ENCODE measurements at places on chromosomes 16 and 17. TPM values are rescaled to one million over a fixed set of nuclear protein-coding genes. Genes with fewer than 3 reads are reported as not detected.
A peak's percentile ranks its signal among the peaks of the same experiment; 100 is the strongest.

DNA sequence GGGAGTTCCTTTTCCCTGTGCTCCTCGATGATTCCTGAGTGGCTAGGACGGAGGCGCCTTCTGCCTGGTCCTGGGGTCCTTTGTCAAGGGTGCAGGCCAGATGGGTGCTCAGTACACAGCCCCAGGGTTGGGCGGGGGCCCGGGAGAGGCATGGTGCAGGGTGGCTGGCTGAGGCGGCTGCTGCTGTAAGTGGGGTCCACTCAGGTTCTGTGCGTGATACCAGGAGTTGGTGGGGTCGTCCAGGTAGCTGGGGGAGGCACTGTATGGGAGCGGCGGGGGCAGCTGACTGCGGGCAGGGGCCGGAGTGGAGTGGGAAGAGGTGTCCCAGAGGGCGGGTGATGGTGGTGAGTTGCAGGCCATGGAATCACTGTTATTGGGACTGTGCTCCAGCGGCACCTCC, 3.6 kb downstream of the DLX3 start:
- no peak for DNase-seq
- H3K4me1 ChIP-seq = peaks cover 25% of the 10 kb centered on the region
- H3K36me3 ChIP-seq = no peaks in the 10 kb centered on the region
- H3K4me3 ChIP-seq = no peak overlapping the region

GRCh38 chr16:48481211-48481610, 96.0 kb upstream of the SIAH1 start:
- no peak for DNase-seq
- peaks cover 3% of the 10 kb centered on the region for H3K36me3 ChIP-seq
- H3K27ac ChIP-seq = no peak overlapping the region

GRCh38 chr16:68088130-68088972, 3.2 kb downstream of the NFATC3 start:
- H3K36me3 ChIP-seq = no peaks in the 10 kb centered on the region
- peaks cover 43% of the 10 kb centered on the region for H3K4me1 ChIP-seq
- DNase-seq = no peak
- no peaks in the 10 kb centered on the region for H3K27me3 ChIP-seq

GRCh38 chr17:78089576-78090281, 38.8 kb downstream of the TMC6 start:
- no peaks in the 10 kb centered on the region for H3K4me1 ChIP-seq
- H3K27ac ChIP-seq = no peak overlapping the region

Gene NXPH3
- 1.1 TPM for total RNA-seq

DNA sequence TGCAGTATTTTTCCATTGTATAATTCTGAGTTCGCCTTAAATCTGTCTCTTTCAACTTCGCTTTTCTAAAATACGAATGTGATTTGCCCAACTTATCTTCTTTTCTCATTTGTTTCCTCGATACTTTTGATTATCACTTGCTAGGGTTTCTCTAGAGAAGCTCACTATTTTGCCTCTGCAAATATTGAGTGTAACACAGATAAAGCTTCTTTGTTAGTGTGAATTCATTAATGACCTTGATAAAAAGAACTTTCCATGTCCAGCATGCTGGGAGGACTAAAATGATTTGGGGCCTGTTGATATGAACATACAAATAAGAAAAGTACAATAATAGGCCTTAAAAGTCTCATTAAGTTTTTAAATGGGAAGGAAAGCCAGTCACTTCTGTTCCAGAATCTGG, 303.3 kb downstream of the MAP2K6 start:
- no peak for DNase-seq
- H3K4me1 ChIP-seq = peaks cover 14% of the 10 kb centered on the region

DNA sequence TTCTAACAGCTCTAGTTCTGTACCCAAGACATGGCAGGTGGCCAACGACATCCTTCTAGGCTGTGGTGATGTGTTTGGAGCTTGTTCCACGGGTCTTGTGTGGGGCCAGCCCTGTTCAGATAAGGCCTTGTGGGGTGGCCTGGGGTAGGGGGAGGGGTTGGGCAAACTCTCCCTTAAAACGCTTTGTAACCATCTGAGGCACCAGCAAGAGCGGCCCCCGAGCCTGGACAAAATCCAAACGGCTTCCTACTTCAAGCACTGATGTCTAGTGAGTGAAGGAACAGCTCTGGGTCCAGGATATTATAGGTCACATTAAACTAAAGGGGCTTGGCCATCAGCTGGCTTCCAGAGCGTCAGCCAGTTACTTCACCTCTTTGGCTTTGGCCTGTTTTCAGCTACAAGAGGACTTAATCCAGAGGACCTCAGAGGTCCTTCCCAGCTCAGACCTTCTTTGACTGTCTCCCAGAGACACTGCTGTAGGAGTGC, 11.9 kb downstream of the SERPINF1 start:
- H3K4me3 ChIP-seq = no peak overlapping the region
- no peaks in the 10 kb centered on the region for H3K36me3 ChIP-seq
- no peak overlapping the region for H3K27ac ChIP-seq
- H3K4me1 ChIP-seq = peaks cover 11% of the 10 kb centered on the region

Gene CLEC3A
- total RNA-seq = not detected

DNA sequence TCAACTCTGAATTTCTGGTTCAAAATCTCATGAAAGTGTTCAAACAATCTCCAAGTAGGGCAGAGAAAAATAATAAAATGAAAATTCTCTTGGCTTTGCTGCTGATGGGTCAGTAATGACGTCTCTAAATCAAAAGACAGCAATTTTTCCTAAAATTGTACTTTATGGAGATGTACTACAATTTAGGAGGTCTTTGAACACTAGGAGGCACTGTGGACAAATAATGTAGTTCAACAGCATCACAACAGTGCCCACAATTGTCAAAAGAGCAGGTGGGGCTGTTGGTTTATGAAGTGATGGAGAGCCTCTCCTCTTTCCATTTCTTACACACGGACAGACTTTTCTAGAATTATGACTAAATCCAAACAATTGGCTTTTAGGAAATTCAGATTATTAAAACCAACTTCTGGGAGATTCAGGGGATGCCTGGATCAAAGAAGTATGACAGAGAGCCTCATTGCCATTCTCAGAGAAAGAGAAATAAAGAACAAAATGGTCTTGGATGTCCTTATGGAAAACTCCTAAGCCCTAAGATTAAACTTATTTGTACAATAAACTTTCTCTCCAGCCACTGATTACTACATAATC, 23.8 kb downstream of the EZH1 start:
- peak; percentile 18 for DNase-seq
- peaks cover 7% of the 10 kb centered on the region for H3K36me3 ChIP-seq
- no peak overlapping the region for H3K27ac ChIP-seq
- no peaks in the 10 kb centered on the region for H3K4me1 ChIP-seq
- no peaks in the 10 kb centered on the region for H3K27me3 ChIP-seq

DNA sequence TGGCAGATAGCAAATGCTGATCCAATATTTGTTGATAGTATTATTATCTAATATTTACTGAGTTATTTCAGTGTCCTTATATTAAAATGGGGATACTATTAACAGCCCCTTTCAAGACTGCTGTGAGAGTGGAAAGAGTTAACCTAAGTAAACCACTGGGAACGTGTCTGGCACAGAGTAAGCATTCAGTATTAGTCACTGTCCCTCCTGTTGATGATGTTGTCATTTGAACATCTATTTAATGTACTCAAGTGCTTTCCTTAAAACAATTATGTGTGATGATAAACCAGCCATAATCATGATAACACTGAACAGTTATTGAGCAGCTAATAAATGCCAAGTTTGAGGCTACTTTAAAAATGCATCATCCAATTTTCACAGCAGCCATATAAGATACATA, 135.7 kb upstream of the XYLT1 start:
- DNase-seq = no peak
- peaks cover 24% of the 10 kb centered on the region for H3K27me3 ChIP-seq
- no peak overlapping the region for H3K27ac ChIP-seq

- no peaks in the 10 kb centered on the region for H3K27me3 ChIP-seq
- H3K4me3 ChIP-seq = peak overlapping the region; percentile 3
- peaks cover 9% of the 10 kb centered on the region for H3K36me3 ChIP-seq
Measured at GRCh38 chr17:14325618-14326167, 24.8 kb downstream of the HS3ST3B1 start.

Gene SEZ6L2
- 9.3 TPM for total RNA-seq

GRCh38 chr17:71482625-71483024, 638.2 kb upstream of the SOX9 start:
- DNase-seq = no peak
- H3K27me3 ChIP-seq = no peaks in the 10 kb centered on the region
- H3K4me1 ChIP-seq = no peaks in the 10 kb centered on the region

DNA sequence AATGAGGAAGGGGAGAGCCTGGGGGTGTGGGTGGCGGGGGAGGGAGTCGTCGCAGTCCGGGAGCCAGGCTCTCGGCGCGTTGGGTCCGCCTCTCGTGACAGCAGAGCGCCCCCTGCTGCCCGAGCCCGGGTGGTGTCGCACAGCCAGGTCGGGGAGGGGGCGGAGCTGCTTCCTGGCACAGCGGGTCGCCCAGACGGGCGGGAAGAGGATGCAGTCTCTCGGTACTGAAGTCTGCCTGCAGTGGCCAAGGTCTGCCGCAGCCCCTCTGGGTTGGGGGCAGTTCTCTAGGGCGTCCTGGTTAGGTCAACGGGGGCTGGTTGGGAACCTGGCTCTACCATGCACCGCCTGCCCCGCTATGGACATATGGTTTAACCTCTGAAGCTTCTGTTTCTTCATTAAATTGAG, 38.2 kb upstream of the CCDC182 start:
- no peaks in the 10 kb centered on the region for H3K36me3 ChIP-seq
- no peak overlapping the region for H3K27ac ChIP-seq
- peaks cover 21% of the 10 kb centered on the region for H3K4me1 ChIP-seq

GRCh38 chr17:38939987-38940386, 14.6 kb downstream of the LASP1NB start:
- H3K4me1 ChIP-seq = no peaks in the 10 kb centered on the region
- H3K4me3 ChIP-seq = no peak overlapping the region
- no peak overlapping the region for H3K27ac ChIP-seq
- H3K27me3 ChIP-seq = peaks cover 14% of the 10 kb centered on the region

Gene ACAP1
- 1.3 TPM for total RNA-seq

Gene EFCAB5
- 0.30 TPM for total RNA-seq

DNA sequence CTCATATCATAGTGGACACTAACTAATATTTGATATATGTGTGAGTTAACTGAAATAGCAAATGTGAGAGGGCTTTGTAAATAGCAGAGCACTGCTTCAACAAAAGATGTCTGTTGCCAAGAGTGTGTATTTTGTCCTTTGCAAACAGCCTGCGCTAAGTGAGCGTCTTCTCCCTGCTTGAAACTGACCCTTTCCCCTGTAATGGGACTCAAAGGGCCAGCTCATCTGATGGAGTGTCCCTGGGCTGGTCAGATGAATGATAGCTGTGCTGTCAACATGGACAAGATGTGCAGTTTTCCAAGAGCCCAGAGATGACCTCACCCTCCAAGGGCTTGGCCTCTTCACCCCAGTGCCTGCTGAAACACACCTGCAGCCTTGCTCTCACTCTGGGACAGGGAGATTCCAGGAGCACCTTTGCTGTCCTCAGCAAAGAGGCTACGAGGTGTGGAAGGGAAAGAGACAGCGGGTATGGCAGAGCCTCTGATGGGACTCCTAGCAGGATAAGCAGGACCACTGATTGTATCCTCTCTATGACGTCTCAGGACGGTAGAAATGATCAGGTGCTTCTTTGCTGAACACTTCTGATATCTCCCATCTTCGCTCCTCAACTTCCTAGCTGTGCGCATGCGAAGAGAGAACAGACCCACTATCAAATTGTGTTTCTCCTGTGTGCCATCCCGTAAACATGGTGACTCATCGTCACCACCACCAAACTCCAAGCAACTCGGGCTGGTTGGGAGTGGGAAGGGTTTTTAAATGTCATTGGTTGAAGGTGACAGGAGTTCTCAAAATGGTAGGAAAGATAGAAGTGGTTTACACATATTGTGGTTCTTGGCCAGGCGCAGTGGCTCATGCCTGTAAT, 35.8 kb upstream of the TBX2 start:
- H3K27me3 ChIP-seq = no peaks in the 10 kb centered on the region
- no peaks in the 10 kb centered on the region for H3K36me3 ChIP-seq
- H3K4me1 ChIP-seq = peaks cover 25% of the 10 kb centered on the region

GRCh38 chr16:84753412-84754326, 53.9 kb downstream of the USP10 start:
- H3K4me3 ChIP-seq = no peak overlapping the region
- H3K36me3 ChIP-seq = no peaks in the 10 kb centered on the region

Gene GGA3
- 57.2 TPM for total RNA-seq

DNA sequence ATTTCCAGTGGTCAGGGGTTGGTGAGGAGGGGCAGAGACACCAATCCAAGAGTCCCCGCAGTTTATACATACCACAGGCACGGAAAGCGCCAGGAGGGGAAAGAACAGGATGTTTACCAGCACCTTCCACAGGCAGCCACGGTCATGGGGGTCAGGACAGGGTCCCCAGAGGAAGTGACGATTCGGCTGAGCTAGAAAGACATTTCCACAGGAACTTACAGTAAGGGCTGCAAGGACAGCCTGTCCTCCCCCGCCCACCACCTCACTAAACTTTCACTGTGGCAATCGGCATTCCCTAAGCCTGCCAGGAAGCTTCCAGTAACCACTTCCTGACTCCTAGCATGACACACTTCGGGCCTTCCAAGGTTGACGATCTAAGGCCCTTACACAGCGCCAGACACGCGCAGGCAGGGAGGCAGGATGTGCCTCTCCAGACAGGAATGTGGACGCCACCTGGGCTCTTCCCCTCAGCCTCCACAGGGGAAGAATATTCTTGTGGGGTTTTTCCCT, 1.2 kb upstream of the MT2A start:
- DNase-seq = no peak
- H3K27ac ChIP-seq = no peak overlapping the region
- no peaks in the 10 kb centered on the region for H3K36me3 ChIP-seq

Gene NR1D1
- total RNA-seq = 2.5 TPM

DNA sequence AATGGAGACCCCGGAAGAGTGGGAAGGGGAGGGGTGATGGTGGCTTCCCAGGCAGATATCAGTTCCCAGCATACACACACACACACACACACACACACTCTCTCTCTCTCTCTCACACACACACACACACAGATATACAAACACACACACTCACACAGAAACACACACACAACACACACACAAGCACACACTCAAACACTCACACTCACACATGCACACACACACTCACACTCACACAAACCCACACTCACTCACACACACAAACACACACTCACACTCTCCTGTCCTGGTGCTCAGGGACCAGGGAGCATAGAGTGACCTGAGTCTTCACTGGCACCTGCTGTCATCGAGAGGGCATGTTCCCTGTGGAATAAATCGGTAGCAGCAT, 5.6 kb downstream of the CA4 start:
- H3K27me3 ChIP-seq = peaks cover 65% of the 10 kb centered on the region
- H3K4me3 ChIP-seq = no peak overlapping the region
- H3K4me1 ChIP-seq = peaks cover 11% of the 10 kb centered on the region

DNA sequence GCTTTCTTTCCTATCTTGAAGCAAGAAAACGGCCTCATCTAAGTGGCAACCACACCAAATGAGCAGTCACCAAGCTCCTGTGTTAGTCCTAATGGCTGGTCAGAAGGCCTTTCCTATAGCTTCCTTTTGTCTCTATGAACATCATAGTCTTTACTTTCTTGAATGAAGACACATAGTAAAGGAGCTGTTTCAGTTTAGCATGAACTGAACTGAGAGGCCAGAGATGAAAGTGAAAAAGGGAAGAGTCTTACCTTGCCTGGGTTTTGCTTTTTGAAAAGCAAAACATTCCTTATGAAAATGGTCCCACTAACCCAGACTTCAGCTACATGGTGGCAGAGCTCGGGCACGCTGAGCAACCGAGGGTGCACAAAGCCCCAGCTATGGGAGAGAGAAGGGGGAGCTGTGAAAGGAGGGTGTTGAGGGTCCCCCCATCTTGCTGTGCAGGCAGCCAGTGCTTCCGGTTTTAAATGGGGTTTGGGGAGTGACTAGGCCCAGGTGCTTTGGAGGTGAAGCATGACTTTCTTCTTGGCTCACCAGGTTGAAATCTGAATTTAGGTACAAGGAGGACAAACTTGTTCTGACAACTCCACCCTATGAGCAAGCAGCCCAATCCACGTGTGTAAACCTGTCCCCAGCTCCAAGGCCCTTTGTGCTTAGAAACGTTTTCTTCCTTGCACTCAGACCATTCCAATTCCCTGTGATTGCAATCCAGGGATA, 9.1 kb upstream of the PSMC3IP start:
- peaks cover 5% of the 10 kb centered on the region for H3K36me3 ChIP-seq
- DNase-seq = no peak
- no peaks in the 10 kb centered on the region for H3K27me3 ChIP-seq
- no peaks in the 10 kb centered on the region for H3K4me1 ChIP-seq
- H3K27ac ChIP-seq = no peak overlapping the region

Data from neural crest cell (in vitro differentiated cells).